ENCODE measurements at places on chromosomes 7 and 10. TPM values are rescaled to one million over a fixed set of nuclear protein-coding genes. Genes with fewer than 3 reads are reported as not detected.

Gene CLRN3
- not detected for total RNA-seq

DNA sequence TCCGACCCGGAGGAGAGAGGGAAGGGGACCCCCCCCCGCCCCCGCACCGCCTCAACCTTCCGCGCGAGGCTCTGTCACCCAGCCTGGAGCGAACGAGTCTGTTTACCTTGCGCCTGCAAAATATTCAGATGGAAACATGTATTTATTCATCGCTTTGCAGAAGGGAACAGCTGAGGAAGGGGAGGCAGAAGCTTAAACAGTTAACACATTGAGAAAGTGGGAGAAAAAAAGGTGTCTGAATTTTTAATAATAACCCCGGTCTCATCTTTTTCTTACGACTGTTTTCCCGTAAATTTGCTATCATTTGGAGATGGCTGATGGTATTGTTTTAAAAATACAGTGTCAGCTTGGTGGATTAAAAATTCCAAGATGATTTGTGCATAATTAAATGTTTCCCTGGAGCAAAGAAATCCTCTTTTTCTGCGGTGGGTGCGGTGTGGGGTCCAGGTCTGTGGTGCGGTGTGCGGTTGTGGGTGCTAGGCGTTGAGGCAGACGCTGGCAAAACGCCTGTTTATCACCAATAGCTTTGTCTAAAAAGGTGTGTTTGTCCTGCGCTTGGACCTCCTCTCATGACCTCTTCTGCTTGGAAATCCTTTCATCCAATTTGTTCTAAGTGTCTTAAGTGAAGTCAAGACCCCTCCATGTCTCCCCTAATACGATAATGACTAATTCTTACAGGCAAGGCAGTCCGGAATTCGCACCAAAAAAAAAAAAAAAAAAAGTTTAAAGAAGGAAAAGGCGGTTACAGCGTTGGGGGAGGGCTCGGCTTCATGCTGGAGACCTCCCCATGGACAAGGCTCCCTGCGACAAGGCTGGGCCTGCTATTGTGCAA, 1.6 kb downstream of the UNCX start:
- H3K4me1 ChIP-seq: no peaks in the 10 kb centered on the region
- H3K27ac ChIP-seq: no peak overlapping the region
- DNase-seq: no peak
- peaks cover 76% of the 10 kb centered on the region for H3K27me3 ChIP-seq

DNA sequence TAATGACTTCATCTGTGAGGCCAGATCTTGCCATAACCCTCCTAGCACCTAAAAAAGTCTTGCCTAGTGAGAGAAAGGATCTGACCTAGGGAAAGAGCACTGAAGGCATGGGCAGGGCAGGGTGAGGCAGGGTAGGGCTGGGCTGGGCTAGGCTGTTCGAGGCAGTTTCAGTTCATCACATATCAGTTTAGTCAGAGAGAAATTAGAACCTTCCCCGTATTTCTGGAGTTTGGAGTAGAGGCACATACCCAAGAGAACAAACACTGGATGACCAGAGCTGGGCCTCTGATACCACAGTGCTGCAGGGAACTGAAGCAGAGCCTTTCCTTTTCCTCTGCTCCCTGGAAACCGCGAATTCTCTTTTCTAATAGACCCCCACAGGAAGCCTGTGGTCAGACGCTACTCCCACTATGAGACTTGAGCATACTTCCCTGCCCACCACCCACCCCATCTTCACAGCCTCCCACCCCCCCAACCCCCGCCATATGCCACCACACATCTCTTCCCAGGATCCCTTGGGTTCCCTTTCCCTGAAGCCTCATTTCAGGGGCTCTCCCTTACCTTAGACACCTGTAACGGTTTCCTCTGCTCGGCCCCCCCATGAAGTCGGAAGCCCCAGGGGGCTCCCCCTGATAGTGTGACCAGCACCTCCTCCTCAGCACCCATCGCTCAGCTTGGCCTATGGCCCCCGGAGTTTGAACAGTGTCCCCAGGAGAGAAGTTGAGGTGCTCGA, 406 bp downstream of the SYNPO2L start:
- H3K27me3 ChIP-seq: no peaks in the 10 kb centered on the region
- H3K27ac ChIP-seq: no peak overlapping the region
- peaks cover 11% of the 10 kb centered on the region for H3K4me1 ChIP-seq
- H3K4me3 ChIP-seq: no peak overlapping the region

- no peaks in the 10 kb centered on the region for H3K27me3 ChIP-seq
- H3K4me1 ChIP-seq: peaks cover 31% of the 10 kb centered on the region
- peaks cover 35% of the 10 kb centered on the region for H3K36me3 ChIP-seq
- DNase-seq: peak; percentile 86
- peak overlapping the region; percentile 99 for H3K4me3 ChIP-seq
Observed at GRCh38 chr10:75211007-75211691, 553 bp downstream of the VDAC2 start.

GRCh38 chr7:106111655-106112117, 426 bp downstream of the SYPL1 start:
- H3K4me1 ChIP-seq: peaks cover 13% of the 10 kb centered on the region
- H3K27ac ChIP-seq: peak overlapping the region; percentile 78
- H3K36me3 ChIP-seq: no peaks in the 10 kb centered on the region
- no peak for DNase-seq
- H3K4me3 ChIP-seq: peak overlapping the region; percentile 89

GRCh38 chr10:10941127-10941730, 76.4 kb upstream of the CELF2 start:
- H3K4me3 ChIP-seq: no peak overlapping the region
- no peaks in the 10 kb centered on the region for H3K4me1 ChIP-seq
- H3K27me3 ChIP-seq: no peaks in the 10 kb centered on the region
- no peak for DNase-seq

Gene ACHE
- total RNA-seq: under 0.01 TPM

Gene ZNF316
- total RNA-seq: 14.1 TPM

Gene CADPS2
- total RNA-seq: 26.2 TPM

GRCh38 chr7:67566101-67566500, 569.5 kb downstream of the TYW1 start:
- no peaks in the 10 kb centered on the region for H3K4me1 ChIP-seq
- no peak overlapping the region for H3K4me3 ChIP-seq
- no peak for DNase-seq
- H3K27ac ChIP-seq: no peak overlapping the region
- no peaks in the 10 kb centered on the region for H3K36me3 ChIP-seq
- no peaks in the 10 kb centered on the region for H3K27me3 ChIP-seq

Gene NEBL
- under 0.01 TPM for total RNA-seq

GRCh38 chr10:70744617-70745143, 40.5 kb downstream of the TBATA start:
- no peak overlapping the region for H3K27ac ChIP-seq
- H3K36me3 ChIP-seq: no peaks in the 10 kb centered on the region
- no peaks in the 10 kb centered on the region for H3K27me3 ChIP-seq
- no peaks in the 10 kb centered on the region for H3K4me1 ChIP-seq
- no peak for DNase-seq

GRCh38 chr7:47461746-47462145, 120.2 kb downstream of the TNS3 start:
- H3K4me3 ChIP-seq: no peak overlapping the region

GRCh38 chr10:62817121-62817765, 1.1 kb upstream of the EGR2 start:
- peaks cover 26% of the 10 kb centered on the region for H3K4me1 ChIP-seq
- H3K27ac ChIP-seq: peak overlapping the region; percentile 30
- H3K4me3 ChIP-seq: peak overlapping the region; percentile 83
- no peaks in the 10 kb centered on the region for H3K36me3 ChIP-seq

Gene YKT6
- 95.2 TPM for total RNA-seq

GRCh38 chr7:64878684-64879083, 24.4 kb upstream of the ZNF273 start:
- H3K27me3 ChIP-seq: peaks cover 11% of the 10 kb centered on the region
- no peak overlapping the region for H3K4me3 ChIP-seq
- H3K4me1 ChIP-seq: peaks cover 11% of the 10 kb centered on the region

DNA sequence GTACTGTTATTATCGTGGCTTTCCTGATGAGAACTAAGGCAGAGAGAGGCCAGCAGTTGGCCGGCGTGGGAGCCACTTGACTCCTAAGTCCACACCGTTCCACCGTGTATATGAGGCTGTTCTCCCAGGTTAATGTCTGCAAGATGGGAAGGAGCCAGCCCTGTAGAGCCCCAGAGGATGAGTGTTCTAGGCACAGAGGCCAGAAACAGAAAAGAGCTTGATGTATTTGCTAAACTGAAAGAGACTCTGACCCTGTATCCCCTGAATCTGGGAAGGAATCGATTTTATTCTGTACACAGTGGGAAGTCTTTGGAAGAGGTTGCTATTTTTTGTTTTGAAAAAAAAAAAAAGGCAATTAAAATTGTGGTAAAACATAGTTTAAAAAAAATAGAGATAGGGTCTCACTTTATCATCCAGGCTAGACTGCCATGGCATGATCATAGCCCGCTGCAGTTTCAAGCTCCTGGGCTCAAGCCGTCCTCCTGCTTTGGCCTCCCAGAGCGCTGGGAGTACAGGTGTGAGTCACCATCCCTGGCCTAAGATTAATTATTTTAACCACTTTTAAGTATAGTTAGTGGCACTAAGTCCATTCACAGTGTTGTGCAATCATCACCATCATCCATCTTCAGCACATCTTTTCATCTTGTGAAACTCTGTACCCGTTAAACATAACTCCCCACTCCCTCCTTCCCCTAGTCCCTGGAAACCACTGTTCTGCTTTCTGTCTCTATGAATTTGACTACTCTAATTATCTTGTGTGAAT, 348.8 kb downstream of the SDK1 start:
- no peak for DNase-seq
- no peaks in the 10 kb centered on the region for H3K27me3 ChIP-seq
- H3K4me1 ChIP-seq: no peaks in the 10 kb centered on the region
- H3K27ac ChIP-seq: no peak overlapping the region

- H3K27ac ChIP-seq: no peak overlapping the region
- H3K4me3 ChIP-seq: no peak overlapping the region
- peak; percentile 78 for DNase-seq
- H3K36me3 ChIP-seq: no peaks in the 10 kb centered on the region
- H3K4me1 ChIP-seq: no peaks in the 10 kb centered on the region
Observed at GRCh38 chr7:44320794-44321371, 4.5 kb downstream of the CAMK2B start.

Gene CFAP70
- total RNA-seq: 1.2 TPM

GRCh38 chr7:12771378-12771877, 84.0 kb downstream of the ARL4A start:
- no peaks in the 10 kb centered on the region for H3K27me3 ChIP-seq
- no peaks in the 10 kb centered on the region for H3K36me3 ChIP-seq
- no peak for DNase-seq
- H3K27ac ChIP-seq: no peak overlapping the region
- peaks cover 18% of the 10 kb centered on the region for H3K4me1 ChIP-seq

GRCh38 chr10:59803714-59804113, 50.5 kb upstream of the MRLN start:
- H3K4me1 ChIP-seq: no peaks in the 10 kb centered on the region
- H3K36me3 ChIP-seq: peaks cover 41% of the 10 kb centered on the region
- H3K27me3 ChIP-seq: no peaks in the 10 kb centered on the region
- H3K27ac ChIP-seq: no peak overlapping the region
- DNase-seq: no peak

Measured in osteoblast (primary cell).